NCI-H748 treated with DMSO at 0.1 percent for 48 hours (cell line): ENCODE measurements at places on chromosomes 5 and 9.

DNA sequence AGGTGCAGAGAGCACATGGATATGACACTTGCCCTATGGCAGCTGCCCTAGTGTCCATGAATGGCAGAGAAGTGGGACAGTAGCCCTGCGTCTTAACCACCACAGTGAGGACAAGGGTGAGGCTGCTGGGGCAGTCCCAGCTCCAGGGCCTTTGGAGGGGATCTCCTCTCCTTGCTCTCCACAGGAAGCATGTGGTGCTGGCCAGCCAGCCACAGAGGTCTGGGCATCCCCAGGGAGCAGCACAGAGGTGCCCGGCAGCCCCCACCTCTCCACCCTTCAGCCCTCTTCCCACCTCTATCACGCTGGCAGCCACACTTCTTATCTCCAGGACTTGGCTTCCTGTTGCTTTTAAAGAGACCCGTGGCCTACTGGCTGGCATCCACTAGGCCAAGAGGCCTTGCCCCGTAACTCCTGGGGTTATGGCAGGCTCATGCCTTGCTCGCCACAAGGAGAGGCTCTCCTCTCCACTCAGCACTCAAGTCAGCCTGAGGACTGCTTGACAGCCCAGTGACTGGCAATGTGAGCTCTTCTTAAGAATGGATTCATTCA is 21.9 kb downstream of the CSF2 start:
- DNase-seq = no peak

GRCh38 chr9:126299706-126300276 is 26.8 kb upstream of the MVB12B start:
- DNase-seq = no peak

DNA sequence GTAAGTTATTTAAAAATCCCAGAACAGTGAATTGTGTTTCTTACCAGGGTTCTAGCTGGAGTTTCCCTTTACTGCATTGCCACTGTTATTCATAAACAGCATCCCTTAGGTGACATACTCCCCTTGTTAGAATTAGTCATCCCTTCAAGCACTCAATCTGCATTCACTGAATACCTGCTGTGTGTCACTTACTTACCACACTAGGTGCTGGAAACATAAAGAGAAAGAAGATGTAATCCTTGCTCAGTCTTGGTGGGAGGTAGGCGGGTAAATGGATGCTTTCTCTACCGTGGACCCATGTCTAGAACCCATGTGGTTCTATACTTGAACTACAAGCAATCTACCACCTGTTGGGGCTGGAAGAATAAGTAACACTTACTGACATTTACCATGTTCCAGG is 371.6 kb downstream of the KDM4C start:
- DNase-seq = no peak

DNA sequence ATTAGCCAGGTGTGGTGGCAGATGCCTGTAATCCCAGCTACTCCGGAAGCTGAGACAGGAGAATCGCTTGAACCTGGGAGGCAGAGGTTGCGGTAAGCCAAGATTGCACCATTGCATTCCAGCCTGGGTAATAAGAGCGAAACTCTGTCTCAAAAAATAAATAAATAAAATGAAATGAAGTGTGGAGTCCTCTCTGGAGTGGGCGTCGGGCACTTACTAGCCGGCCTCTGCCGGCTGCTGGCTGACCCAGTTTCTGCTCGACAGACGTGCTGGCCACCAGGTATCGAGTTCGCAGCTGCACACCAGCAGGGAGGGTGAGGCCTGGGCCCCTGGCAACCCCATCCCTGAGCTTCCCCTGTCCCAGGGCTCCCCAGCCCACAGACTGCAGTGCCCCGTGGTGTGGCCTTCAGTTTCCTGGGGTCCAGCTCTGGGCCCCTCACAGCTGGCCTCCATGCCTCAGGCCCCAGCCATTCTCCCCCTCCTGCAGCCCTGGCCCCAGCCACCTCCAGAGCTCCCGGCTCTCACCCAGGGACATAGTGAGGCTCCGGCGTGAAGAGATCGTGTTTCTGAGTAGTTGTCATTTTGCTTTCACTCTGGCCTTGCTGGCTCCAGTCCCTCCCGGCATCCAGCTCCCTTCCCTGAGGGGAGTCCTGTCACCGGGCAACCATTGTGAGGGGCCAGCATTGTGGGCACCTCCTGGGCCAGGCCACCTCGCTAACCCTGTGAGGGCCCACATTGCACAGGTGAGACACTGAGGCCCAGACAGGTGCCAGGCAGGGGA is 3.8 kb upstream of the STPG3 start:
- DNase-seq = no peak

GRCh38 chr5:84227236-84227635 is 157.4 kb downstream of the EDIL3 start:
- DNase-seq = no peak

- DNase-seq = no peak
These were observed 304.7 kb upstream of the NREP start for GRCh38 chr5:112061666-112062065.

GRCh38 chr5:153147891-153148623 is 342.4 kb upstream of the GRIA1 start:
- DNase-seq = peak; percentile 90

GRCh38 chr9:77614645-77615044 is 33.5 kb downstream of the GNA14 start:
- DNase-seq = no peak

DNA sequence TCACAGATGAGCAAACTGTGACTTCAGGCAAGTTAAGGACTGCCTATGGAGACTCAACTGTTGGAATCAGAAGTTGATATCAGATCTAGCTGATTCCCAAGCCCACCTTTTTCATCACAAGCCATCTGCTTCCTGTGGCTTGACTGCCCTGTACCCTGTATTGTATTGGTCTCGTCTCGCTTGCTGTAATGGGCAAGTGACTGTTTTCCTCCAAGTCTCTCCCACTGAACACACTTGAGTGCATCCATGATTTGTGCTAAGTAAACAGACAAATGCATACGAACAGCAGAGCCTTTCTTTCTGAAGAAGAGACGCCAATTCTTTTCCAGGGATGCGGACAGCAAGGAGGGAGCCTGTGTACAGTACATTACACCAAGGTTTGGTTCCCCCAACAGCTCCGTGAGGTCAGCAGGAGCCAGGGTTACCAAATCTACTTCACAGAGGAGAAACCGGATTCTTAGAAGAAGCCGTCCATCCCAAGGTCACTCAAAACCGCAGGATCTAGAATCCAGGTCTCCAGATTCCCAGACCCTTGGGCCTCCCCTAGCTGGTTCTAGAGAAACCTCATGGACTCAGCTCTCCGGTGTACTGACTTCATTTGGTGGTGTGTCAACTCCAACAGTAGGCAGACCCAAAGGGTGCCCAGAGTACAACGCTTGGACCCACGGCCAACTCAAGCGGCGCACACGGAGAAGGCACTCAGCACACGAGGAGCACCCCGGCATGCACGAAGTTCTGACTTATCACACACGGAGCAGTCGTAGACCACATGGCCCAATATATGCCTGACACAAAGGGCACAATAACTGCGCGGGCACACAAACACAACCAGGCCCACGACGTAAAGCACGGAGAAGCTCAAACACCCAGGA is 1.1 kb downstream of the BAG1 start:
- peak; percentile 2 for DNase-seq

- DNase-seq = no peak
These were observed 16.3 kb downstream of the KLF9 start for GRCh38 chr9:70398145-70398556.

DNA sequence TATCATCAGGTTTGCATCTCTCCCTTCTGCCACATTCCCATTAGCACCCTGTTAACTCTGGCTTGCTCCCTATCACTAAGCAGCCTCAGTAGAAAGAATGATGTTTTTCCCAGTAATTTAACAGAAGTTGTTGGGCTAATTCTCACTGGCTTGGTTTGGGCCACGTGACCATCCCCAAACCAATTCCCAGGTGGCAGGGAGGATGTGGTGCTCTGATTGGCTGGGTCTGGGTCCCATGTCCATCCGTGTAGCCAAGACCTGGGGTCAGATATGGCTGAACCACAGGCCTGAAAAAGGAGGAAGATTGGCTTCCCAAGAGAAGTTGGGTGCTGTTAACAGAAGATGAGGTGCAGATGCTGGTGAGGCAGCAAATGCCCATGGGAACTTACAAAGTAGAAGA is 122.0 kb downstream of the BOD1 start:
- DNase-seq = no peak

DNA sequence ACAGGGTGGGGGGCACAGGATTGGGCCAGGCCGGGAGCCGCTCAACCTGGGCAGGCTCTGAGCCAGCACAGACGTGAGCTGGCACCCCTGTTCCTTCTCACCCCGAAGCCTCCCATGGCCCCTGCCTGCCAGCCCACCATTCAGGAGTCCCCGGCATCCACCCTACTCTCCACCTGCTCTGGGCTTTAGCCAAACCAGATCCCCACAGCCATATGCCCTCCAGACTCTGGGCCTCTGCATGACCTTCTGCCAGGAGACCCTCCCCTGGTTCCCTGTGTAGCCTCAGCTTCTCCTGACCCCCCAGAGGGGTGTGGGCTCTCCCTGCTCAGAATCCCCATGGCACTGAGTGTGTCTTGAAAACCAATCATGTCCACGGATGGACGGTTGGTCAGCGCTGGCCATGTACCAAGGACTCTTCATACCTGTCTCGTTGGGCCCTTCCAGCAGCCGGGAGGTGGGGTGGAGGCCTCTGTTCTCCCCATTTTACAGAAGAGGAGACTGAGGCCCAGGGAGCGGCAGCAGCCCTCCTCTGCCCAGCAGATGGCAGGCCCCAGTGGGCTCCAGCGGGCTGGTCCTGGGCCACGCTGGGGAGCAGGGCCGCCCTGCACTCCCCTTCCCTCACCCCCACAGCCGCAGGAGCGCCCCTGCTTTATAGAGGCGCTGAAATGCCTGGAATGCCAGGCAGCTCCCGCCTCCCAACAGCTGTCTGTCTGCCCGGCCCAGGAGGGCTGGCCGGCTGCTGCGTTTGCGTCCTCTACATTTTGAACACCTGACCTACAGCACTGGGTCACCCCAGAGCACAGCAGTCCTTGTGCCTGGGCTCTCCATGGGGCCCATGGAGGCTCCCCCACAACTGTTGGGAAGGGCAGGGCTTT is 3.5 kb upstream of the MYMK start:
- no peak for DNase-seq

DNA sequence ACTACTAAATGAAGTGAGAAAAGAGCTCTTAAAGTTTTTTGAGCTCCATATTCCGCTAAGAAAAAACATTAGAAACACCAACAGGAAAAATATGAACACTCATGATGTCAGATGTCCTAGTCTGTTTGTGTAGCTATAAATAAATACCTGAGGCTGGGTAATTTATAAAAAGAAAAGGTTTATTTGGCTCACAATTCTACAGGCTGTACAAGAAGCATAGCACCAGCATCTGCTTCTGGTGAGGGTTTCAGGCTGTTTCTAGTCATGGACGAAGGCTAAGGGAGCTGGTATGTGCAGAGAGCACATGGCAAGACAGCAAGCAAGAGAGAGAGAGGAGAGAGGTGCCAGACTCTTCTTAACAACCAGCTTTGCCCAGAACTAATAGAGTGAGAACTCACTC is 186.2 kb downstream of the PLK2 start:
- DNase-seq = no peak

DNA sequence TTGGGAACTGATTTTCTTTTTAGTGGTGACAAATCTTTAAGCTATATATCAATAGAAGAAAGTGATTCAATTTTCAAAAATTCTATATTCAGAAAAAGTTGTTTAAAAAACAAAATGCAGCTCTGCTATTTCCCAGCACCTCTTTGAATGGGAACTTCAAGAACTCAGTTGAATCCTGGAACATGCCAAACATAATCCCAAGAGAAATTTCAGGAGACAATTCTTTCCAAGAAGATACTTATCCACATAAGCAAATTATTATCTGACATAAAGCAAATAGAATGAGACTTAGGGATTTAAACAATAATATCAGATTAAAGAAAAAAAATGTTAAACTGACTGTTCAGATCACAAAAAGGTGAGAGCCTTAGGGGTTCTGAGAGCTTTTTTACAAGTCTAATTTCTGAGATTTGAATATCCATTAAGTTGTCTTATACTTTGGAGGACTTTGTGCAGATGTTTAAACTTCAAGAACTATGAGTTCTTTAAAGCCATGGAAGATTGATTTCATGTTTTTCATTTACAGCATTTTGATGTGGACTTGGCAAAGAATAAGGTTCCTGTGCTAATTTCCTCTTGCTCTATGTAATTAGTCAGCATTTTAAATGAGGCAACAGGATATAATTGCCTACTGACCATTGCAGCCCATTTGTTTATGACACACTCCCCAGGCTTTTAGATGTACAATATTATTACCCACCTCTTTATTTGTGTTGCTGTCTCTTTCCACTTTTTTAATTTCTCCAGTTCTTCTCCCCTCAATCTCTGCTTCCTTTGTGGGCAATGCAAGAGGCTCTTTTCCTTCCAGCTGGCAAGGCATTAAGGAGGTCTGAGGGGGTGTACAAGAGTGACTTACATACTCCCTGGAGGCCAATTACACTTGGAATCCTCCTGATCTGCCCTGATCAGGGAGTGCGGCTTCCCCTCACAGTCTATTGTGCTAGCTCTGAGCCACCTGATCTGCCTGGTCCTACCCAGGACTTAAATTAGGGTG is 419.1 kb downstream of the NR2F1-AS1 start:
- DNase-seq = no peak

GRCh38 chr9:95848764-95849163 is 26.7 kb upstream of the ERCC6L2 start:
- DNase-seq = no peak

DNA sequence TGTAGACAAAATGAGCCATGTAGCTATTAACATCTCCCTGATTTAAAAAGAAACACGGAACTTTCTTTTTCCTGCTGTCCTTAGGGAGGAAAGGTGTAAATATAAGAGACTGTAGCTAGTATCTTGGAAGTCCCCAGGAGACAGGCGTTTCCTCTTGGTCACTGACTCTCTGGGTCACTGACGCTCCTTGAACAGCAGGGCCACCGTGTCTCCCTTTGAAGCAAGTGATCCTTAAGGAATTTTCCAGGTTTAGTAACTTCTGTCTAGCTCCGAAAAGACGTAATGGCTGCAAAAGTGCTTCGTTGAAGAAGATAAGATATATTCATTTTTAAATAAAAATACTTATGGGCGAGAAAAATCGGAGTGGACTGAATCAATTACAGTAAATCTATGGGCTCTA is 745 bp upstream of the CLTA start:
- DNase-seq = no peak

DNA sequence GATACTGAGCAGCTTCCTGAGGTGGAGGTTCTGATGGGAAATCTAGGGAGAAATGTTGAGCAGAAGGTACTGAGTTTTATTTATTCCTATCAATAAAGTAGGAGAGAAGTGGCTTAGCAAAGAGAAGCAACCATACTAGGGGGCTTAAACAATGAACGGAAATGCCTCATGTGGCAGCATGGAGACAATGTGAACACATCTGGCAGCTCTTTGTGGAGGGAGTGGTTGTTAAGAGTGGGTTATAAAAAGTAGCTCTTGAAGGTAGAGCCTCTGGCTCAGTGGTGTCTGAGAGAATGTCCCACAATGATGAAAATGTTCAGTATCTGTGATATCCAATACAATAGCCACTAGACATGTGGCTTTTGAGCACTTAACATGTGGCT is 52.7 kb upstream of the EQTN start:
- DNase-seq = no peak

- no peak for DNase-seq
These were observed 39.4 kb upstream of the TRAF1 start for GRCh38 chr9:120966013-120966369.

DNA sequence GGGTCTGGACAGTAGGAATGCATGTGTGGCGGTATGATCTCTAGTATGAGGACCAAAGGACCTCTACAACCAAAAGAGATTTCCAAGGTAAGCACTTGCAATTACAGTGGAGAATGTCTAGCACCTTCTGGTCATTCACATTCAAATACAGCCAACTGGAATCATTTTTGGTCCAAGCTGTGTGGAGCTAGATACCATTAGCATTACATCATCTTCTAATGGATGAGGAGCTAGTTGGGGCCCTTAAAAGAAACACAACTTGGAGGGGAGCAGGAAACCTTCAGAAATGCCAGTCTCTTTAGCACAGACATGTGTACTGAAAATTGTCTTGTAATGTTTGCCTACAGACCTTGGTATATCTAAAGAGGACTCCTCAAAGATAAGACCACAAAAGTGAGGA is 244.7 kb downstream of the BNC2 start:
- no peak for DNase-seq
